ENCODE measurements at places on chromosomes 7 and 10. TPM values are rescaled to one million over a fixed set of nuclear protein-coding genes. Genes with fewer than 3 reads are reported as not detected.

GRCh38 chr10:3750006-3750816, 34.8 kb downstream of the KLF6 start:
- no peak overlapping the region for H3K4me3 ChIP-seq
- no peak for DNase-seq
- no peak overlapping the region for H3K27ac ChIP-seq
- H3K27me3 ChIP-seq, result no peaks in the 10 kb centered on the region

Gene SUGCT
- total RNA-seq, result 1.2 TPM

- DNase-seq, result no peak
- H3K27me3 ChIP-seq, result peaks cover 2% of the 10 kb centered on the region
- H3K27ac ChIP-seq, result no peak overlapping the region
- H3K4me1 ChIP-seq, result no peaks in the 10 kb centered on the region
- H3K4me3 ChIP-seq, result no peak overlapping the region
These were observed 2.0 kb upstream of the HOGA1 start for GRCh38 chr10:97582169-97582568.

- no peak overlapping the region for H3K27ac ChIP-seq
- H3K4me1 ChIP-seq, result peaks cover 11% of the 10 kb centered on the region
- H3K27me3 ChIP-seq, result no peaks in the 10 kb centered on the region
- H3K4me3 ChIP-seq, result no peak overlapping the region
- no peak for DNase-seq
These were observed 95.2 kb downstream of the DNAJB6 start for GRCh38 chr7:157431951-157432540.

- H3K4me1 ChIP-seq, result no peaks in the 10 kb centered on the region
- no peaks in the 10 kb centered on the region for H3K36me3 ChIP-seq
- H3K4me3 ChIP-seq, result no peak overlapping the region
- H3K27ac ChIP-seq, result no peak overlapping the region
These were observed 17.2 kb upstream of the LRRC17 start for GRCh38 chr7:102895602-102896001.

Gene SH2D4B
- 0.16 TPM for total RNA-seq

Gene FGL2
- 1.5 TPM for total RNA-seq

- H3K36me3 ChIP-seq, result peaks cover 19% of the 10 kb centered on the region
- DNase-seq, result no peak
- no peak overlapping the region for H3K4me3 ChIP-seq
- peaks cover 3% of the 10 kb centered on the region for H3K4me1 ChIP-seq
- H3K27me3 ChIP-seq, result no peaks in the 10 kb centered on the region
These were observed 190.8 kb downstream of the CCSER2 start for GRCh38 chr10:84519235-84519634.

Gene DRGX
- not detected for total RNA-seq

- no peaks in the 10 kb centered on the region for H3K36me3 ChIP-seq
- no peak for DNase-seq
- H3K4me3 ChIP-seq, result no peak overlapping the region
- H3K4me1 ChIP-seq, result no peaks in the 10 kb centered on the region
These were observed 14.0 kb upstream of the UNCX start for GRCh38 chr7:1218541-1219165.

DNA sequence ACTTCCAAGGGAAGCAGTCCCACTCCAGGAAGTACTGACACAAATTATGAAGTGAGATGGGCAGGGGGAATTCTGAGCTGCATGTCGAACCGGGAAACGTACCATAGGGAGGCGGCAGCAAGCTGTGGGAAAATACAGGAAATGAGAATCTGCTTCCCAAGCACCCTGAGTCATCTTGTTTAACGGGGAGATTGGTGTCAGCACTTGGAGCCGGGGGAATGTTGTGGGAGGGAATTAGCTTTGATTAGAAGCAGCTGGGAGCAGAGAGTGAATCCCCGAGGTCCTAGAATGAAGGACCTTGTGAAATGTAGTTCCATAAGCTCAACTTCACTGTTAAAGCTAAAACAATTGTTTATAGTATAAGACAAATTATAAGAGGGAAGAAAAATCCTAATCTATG, 141.4 kb upstream of the PRKCQ start:
- no peaks in the 10 kb centered on the region for H3K36me3 ChIP-seq
- no peak overlapping the region for H3K27ac ChIP-seq
- peaks cover 31% of the 10 kb centered on the region for H3K27me3 ChIP-seq
- no peak overlapping the region for H3K4me3 ChIP-seq

DNA sequence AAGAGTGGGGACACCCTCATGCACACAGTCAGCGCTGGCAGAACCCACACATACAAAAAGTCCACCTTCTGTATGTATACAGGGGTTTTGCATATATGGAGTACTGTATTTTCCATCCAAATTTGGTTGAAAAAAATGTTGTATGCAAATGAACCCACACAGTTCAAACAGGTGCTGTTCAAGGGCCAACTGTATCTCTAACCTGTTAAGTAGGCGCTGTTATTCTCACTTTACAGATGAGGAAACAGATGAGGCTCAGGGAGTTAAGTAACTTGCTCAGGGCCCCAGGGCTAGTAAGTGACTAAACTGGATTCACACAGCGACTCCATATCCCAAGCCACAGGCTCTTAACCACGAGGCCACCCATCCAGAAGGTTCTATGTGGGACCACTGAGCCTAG, 69.9 kb downstream of the C10orf105 start:
- no peaks in the 10 kb centered on the region for H3K36me3 ChIP-seq
- no peaks in the 10 kb centered on the region for H3K4me1 ChIP-seq
- DNase-seq, result no peak
- H3K4me3 ChIP-seq, result no peak overlapping the region
- H3K27me3 ChIP-seq, result no peaks in the 10 kb centered on the region

Gene PLXDC2
- total RNA-seq, result 0.41 TPM

Gene PRKCQ
- 43.9 TPM for total RNA-seq

- H3K36me3 ChIP-seq, result no peaks in the 10 kb centered on the region
- no peaks in the 10 kb centered on the region for H3K27me3 ChIP-seq
- no peak overlapping the region for H3K27ac ChIP-seq
- H3K4me3 ChIP-seq, result no peak overlapping the region
These were observed 5.7 kb upstream of the CLEC5A start for GRCh38 chr7:141952461-141952860.

DNA sequence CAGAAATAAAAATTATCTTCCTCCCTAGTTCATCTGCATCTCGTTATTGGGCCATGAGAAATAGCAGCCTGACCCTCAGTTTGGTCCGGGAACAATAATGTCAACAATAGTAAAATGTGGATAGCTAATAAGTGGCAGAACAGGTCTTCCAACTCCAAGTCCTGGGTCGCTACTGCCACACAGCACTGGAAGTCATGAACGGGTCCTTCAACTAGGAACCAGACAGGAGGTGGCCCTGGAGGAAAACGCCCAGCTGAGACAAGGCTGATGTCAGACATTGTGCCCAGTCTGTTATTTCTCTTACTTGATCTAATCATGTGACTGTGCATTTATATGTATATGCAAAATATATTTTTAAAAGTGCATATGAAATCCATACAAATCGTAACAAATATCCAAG, 51.8 kb downstream of the PYROXD2 start:
- no peaks in the 10 kb centered on the region for H3K36me3 ChIP-seq
- H3K4me3 ChIP-seq, result no peak overlapping the region
- H3K4me1 ChIP-seq, result peaks cover 8% of the 10 kb centered on the region
- H3K27me3 ChIP-seq, result no peaks in the 10 kb centered on the region
- no peak for DNase-seq

DNA sequence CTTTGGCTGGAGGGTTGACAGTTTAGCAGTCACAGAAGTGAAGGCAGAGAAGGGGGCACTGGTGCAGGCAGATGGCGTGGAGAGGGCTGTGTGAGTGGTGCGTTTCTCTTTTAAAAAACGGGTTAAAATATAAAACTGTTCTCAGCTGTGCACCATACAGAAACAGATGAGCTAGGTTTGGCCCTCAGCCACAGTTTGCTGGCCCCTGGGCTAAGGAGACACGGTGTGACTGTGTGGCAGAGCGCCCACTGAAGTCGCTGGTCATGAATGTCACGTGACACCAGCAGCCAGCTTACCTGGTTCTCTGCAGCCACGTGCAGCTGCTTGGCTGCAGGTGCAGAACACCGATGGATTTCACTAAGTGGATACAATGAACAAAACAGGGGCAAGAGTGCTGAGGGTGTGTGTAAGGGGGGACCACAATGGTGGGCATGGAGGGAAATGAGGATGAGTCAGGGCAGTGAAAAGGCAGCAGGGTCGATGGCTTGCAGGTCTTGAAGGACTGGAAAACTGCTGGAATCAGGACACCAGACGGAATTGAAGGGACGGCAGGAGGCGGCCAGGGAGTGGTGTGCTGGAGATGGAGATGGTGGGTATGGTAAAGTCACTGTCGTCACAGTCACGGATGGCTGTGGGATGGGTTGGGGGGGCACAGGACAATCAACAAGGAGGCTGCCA, 7.4 kb downstream of the ZNF746 start:
- no peak overlapping the region for H3K27ac ChIP-seq
- peaks cover 67% of the 10 kb centered on the region for H3K36me3 ChIP-seq
- H3K4me3 ChIP-seq, result no peak overlapping the region
- H3K27me3 ChIP-seq, result no peaks in the 10 kb centered on the region

DNA sequence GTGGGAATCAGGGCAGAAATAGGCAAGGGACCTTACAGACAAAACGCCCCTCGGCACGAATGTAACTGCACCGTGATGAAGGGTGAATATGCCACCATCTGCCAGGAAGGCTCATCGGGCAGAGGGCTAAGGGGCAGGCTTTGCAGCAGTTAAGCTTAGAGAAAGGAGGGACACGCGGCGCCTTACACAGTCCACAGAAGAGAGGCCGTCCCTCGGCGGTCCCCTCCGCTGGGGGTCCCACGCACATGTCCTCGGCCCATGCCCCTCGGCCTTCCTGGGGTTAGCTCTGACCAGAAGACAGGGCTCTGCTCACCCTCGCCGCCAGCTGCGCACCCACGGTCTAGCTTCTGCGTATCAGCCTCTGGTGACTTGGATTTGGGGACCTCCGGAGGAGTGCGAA, 141.1 kb downstream of the DYNC2I1 start:
- peaks cover 3% of the 10 kb centered on the region for H3K27me3 ChIP-seq
- H3K4me1 ChIP-seq, result peaks cover 3% of the 10 kb centered on the region
- no peak for DNase-seq
- H3K4me3 ChIP-seq, result no peak overlapping the region
- no peak overlapping the region for H3K27ac ChIP-seq
- H3K36me3 ChIP-seq, result no peaks in the 10 kb centered on the region

GRCh38 chr7:55534262-55534915, 37.9 kb downstream of the VOPP1 start:
- peak overlapping the region; percentile 19 for H3K4me3 ChIP-seq
- H3K4me1 ChIP-seq, result peaks cover 74% of the 10 kb centered on the region
- H3K27me3 ChIP-seq, result no peaks in the 10 kb centered on the region
- DNase-seq, result peak; percentile 46
- peaks cover 7% of the 10 kb centered on the region for H3K36me3 ChIP-seq
- H3K27ac ChIP-seq, result peak overlapping the region; percentile 59

DNA sequence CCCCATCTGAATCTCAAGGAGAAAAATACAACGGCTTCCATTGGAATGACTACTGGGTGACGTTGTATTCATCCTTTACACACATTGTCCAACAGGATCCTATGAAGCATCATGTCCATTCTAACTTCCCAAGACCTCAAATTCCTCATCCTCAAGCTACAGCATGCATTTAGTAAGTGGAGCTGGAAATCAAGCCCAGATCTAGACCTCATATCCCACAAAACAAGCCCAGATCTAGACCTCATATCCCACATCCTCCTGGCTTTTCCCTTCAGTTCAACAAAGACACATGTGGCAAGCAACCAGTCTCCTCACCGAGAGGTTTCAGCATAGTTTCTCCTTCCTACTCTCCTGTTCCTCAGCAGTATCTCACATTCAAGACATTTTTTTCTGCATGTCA, 12.2 kb downstream of the IGF2BP3 start:
- no peaks in the 10 kb centered on the region for H3K36me3 ChIP-seq
- H3K4me1 ChIP-seq, result no peaks in the 10 kb centered on the region
- peaks cover 10% of the 10 kb centered on the region for H3K27me3 ChIP-seq
- DNase-seq, result no peak
- no peak overlapping the region for H3K4me3 ChIP-seq
- H3K27ac ChIP-seq, result no peak overlapping the region
